Activated T-cell treated with anti-CD3 and anti-CD28 coated beads, Interleukin-2, amount 50 U/mL, for 4 hours (primary cell): ENCODE measurements at places on chromosomes 5 and 9.

- DNase-seq, result no peak
Observed at GRCh38 chr5:6721442-6721841, 8.2 kb downstream of the TENT4A start.

DNA sequence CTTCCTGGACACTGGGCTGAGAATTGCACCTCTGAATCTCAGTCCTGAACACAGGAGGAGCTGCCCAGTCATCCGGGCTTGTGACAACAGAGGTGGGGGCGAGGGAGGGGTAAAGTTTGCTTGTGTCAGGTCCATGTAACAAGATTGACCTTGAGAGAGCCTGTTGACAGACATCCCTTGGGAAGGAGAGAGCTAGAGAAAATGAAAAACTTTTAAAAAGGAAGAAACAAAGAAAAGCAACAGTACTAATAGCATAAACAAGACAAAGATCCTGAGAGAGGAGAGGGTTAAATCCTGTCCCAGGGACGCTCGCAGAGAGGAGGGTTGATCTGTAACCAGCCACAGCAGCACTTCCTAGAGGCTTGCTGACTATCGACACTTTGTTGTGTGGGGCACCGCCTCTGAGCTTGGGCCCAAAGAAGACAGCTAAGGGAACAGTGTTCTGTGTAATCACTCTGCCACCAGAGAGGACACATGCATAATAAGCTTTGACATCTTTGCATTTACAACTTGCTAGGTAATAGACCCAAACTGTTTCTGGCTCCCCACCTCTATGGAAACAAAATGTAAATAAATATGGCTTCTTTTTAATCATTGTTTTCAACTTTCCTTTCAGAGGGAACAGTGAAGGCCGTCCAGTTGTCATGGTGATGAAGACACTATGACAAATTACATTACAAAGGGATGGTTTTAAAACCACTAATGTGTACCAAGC lies 363.7 kb downstream of the CSNK1G3 start:
- DNase-seq, result no peak

DNA sequence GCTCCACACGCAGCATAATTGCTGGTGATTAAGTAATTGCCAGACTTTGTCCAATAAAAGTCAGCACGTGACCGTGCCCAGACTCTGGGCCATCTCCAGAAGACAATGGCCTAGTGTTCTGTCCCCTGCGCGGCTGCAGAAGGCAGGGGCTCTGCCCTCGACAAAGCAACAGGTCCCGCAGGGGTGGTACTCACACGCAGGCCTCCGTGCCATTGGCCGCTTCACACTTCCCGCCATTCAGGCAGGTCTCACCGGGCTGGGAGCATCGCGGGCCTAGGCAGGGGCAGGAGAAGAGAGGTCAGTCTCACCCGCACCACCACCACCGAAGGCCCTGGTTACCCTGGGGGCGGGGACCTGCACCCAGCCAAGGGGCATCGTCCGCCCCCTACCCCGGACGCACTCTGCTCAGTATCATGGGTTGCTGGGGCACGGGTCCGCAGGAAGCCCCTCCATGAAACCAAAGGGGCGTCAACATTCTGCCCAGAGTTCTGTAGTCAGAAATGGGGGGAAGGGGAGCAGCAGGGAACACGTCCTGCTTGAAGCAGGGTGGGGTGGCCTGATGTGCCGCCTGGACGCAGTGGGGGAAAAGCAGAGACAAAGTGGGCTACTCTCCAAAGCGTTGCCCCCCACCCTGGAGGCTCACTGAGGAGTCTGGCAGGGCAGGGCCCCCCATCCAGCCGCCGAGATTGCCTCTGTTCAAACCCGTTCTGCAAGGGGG lies 1.9 kb downstream of the NOTCH1 start:
- no peak for DNase-seq

DNA sequence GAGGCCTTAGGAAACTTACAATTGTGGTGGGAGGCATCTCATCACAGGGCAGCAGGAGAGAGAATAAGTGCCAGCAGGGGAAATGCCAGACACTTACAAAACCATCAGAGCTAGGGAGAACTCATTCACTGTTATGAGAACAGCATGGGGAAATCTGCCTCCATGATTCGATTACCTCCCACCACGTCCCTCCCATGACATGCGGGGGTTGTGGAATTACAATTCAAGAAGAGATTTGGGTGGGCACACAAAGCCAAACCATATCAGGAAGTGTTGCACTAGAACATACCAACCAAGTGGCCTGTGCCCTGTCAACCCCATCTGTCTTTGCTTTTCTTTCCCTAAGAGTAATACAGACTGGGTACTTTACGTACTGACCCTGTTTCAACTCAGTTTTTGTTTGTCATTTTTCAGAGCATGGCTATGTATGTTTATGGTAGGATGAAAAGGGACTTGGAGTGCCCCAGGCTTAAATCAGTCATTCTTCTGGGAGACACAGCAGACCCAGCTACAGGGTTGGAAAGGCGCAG lies 58.3 kb upstream of the TGFBR1 start:
- DNase-seq, result no peak

DNA sequence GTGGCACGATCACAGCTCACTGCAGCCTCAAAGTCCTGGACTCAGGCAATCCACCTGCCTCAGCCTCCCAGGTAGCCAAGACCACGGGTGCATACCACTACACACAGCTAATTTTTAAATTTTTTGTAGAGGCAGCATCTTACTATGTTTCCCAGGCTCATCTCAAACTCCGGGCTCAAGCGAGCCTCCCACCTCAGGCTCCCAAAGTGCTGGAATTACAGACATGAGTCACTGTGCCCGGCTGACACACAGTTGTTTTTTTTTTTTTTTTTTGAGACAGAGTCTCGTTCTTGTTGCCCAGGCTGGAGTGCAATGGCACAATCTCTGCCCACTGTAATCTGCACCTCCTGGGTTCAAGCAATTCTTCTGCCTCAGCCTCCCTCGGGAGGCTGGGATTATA lies 70.1 kb upstream of the CNOT6 start:
- no peak for DNase-seq

DNA sequence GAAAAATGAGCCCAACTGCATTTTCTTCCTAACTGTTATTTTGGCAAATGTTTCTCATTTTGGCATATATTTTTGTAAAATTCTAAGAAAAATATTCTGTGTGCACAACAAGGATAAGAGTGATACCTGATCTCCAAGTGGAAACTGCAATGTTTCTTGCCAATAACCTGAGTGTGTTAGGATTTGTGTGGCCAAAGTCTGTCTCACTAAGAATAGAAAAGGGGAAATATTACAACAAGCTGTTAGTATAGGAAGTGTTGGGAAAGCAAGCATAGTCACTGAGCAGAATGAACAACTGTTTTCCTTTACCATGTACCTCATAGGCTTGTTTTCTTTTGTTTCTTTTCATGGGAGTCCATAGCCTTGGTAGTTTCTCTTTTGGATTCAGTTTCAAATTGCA lies 624.2 kb downstream of the MTRR start:
- DNase-seq, result no peak

DNA sequence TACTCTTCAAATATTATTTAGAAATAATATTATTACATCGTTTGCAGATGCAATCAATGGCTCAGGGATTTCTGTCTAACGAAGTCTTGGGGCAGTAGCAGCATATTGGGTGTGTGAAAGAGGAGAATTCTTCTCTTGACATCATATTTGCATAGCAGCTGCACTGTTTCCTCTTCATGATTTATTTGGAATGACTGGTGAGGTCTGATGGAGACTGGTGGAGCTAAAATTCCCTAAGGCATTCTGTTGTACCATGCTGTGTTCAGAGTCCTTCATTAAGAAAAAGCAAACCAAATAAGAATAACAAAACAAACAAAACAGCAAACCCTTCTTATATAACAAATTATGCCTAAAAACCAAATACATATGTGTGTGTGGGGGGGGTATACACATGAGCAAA lies 177.6 kb downstream of the DIRAS2 start:
- no peak for DNase-seq

DNA sequence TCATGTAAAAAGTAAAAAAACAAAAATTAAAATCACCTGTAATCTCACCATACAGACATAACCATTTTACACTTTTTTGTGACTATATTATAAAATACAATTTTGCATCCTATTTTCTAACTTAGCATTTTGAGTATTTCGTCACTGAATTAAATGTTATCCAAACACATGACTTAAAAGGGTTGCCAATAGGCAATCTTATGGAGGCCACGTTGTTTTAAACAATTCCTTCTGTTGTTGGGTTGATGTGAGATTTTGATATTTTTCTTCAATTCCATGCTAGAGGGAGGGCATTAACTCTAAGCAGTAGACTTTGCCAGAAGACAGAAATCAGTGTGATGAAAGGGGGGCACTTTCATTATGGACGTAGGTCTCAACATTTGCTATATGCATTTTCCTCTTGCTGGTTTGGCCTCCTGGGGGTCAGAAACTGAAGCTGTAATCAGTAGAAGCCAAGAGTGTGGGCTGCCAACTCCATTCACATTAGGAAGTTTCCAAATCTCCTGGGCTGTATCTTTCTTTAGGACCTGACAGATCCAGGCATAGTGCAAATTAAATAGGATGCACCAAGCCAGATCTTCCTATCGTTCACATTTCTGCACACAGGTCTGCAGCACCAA lies 614.2 kb upstream of the CLINT1 start:
- DNase-seq, result no peak

- DNase-seq, result no peak
Observed at GRCh38 chr5:83401122-83401731, 70.3 kb upstream of the VCAN start.

DNA sequence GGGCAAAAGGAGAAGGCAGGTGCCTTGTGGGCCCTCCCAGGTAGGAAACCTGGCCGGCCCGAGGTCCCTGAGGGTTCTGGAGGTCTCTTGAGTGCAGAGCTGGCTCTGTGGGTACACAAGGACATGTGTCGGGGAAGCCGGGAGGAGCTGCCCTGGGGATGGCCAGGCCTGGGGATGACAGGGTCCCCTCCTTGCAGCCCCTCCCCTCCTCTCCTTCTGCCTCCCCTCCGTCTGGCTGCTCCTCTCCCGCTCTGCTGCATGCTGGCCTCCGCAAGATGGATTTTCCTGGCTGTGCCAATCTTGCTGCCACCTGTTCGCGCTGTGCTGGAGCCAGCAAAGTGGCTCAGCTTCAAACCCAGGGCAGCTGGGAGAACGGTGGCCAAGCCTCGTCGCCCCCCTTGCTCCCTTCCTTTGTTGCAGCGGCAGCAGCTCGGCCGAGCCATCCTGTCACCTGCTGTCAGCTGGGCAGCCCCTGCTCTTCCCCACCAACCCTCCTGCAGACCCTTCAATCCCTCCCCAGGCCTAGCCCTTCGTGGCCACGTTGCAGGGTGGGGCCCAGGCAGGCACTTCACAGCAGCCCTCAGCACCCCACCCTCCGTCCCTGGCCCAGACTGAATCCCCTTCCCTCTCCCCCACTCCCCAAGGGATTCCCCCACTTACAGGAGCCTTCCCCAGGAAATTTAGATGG lies 17.6 kb upstream of the UNC5A start:
- DNase-seq, result no peak

DNA sequence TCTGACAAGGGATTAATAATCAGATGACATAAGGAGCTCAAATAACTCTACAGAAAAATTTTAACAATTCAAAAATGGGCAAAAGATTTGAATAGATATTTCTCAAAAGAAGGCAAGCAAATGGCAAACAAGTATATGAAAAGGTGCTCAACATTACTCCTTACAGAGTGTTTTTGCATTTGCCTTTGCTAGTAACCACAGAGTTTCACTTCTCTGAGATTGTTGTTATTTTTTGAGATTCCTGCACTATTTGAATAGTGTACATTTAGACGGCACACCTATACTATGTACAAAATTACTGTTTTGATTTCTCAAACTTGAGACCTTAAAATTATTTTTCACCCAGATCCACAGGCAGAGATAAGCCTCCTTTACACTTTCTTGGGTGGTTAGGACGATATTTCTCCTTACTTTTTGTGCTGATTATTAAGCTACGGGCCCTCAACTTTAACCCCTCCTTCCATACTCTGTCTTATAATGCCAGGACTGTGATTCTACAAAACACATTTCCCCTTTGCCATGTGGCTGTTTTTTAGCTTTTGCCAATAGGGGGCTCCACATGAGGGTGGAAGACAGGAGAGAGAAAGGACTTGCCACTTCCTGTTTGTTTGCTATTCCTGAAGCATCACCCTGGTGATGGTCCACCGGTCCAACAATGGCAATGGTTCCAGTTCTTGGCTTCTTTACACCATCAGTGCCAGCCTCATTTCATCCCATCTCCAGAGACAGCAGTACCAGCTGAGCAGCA lies 65.0 kb upstream of the DAP start:
- no peak for DNase-seq

- DNase-seq, result no peak
Observed at GRCh38 chr5:173911623-173912022, 23.5 kb downstream of the CPEB4 start.

DNA sequence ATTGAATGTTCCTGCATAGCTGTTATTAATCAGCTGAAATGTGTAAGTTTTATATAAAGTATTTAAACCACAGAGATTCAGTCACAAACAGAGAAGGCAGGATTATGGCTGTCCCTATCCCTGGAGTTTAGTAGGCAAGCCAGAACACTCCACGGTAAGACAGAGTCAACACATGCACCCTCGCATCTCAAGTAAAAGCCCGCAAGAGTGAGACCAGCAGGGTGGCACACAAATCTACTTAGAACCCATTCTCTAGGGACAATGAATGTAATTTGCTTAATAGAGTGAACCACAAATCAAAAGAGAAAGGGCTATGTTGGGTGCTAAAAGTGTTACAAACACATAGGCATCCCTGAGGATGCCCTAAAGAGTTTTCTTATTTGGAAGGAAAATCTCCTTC lies 35.1 kb downstream of the LPAR1 start:
- DNase-seq, result no peak

GRCh38 chr5:180282281-180282680 lies 9.6 kb downstream of the MAPK9 start:
- DNase-seq, result no peak

- no peak for DNase-seq
Observed at GRCh38 chr5:68838157-68838718, 255.6 kb upstream of the SLC30A5 start.

- DNase-seq, result no peak
Observed at GRCh38 chr9:70101265-70101664, 57.6 kb downstream of the MAMDC2 start.
